Ascending aorta (tissue), 2 donors: ENCODE measurements at places on chromosomes 12 and 14.

GRCh38 chr12:47863467-47863866 is 41.3 kb downstream of the VDR start:
- DNase-seq: no peak

- DNase-seq: no peak
Observed at GRCh38 chr12:54988402-54989054, 4.0 kb upstream of the TESPA1 start.

- DNase-seq: no peak
Observed at GRCh38 chr12:27900920-27901879, 71.3 kb downstream of the PTHLH start.

- no peak for DNase-seq
Observed at GRCh38 chr12:23525450-23526072, 423.9 kb downstream of the SOX5 start.

- DNase-seq: no peak
Observed at GRCh38 chr14:24409192-24409591, 10.4 kb downstream of the NYNRIN start.

DNA sequence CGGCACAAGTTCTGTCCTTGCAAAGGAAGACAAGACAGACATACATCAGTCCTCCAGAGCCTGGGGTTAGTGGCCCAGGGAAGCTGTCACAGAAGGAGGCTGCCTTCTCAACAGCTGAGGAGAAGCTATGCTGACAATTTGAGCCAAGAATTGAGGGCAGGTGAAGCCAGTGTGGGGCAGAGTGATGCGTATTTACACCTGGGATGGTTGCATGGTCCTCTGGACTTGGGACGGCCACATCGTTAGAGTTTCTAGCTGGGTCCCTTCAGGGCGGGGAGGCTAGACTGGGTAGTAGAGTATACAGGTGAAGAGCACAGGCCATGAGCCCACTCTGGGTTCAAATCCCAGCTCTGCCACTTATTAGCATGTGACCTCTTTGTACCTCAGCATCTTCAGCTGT is 16.5 kb downstream of the KRT85 start:
- no peak for DNase-seq

DNA sequence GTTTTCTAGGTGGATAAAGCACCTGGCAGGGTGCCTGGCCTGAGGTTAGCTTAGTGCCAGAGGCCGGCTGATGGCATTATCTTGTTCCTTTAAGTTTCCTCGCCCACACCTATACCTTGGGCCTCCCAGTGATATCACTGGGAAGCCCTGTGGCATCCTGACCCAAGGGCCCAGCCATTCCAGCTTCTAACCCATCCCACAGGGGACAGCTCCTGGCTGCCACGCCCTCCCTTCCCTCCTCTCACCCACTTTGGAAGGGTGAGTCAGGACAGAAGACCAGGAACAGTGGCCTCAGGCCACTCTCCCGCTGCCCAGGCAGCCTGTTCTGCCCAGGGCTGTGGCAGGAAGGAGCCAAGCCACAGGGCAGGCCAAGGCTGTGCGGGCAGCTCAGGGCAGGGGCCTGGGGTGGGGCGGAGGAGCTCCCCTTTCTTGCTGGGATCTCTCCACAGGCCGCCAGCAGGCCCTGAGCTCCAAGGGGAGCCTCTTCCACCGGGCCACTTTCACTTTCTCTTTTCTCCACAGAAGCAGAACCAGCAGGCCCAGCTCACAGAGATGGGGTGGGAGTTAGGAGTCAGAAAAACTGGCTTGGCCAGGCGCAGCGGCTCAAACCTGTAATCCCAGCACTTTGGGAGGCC is 75.1 kb downstream of the IRF2BPL start:
- peak; percentile 43 for DNase-seq

GRCh38 chr12:118346895-118347294 is 25.8 kb downstream of the TAOK3 start:
- DNase-seq: no peak

- DNase-seq: no peak
Observed at GRCh38 chr14:50544911-50545310, 12.5 kb upstream of the MAP4K5 start.

DNA sequence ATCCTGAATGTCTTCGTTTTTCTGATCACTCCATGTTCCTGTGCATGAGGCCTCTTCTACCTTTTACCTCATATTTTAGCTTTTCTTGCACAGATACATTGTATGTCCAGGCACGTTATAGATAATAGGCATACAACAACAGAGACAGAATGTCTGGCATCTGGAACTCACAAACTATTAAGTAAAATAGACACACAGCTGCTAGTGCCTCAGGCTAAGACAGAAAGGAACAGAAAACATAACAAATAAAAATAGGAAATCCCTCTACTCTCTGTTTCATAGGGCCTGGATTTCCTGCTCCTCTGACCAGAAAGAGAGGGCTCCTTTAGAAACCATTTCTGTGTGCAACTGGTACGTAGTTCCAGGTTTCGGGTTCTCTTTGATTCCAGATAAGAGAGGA is 48.6 kb downstream of the ATXN7L3B start:
- DNase-seq: no peak

DNA sequence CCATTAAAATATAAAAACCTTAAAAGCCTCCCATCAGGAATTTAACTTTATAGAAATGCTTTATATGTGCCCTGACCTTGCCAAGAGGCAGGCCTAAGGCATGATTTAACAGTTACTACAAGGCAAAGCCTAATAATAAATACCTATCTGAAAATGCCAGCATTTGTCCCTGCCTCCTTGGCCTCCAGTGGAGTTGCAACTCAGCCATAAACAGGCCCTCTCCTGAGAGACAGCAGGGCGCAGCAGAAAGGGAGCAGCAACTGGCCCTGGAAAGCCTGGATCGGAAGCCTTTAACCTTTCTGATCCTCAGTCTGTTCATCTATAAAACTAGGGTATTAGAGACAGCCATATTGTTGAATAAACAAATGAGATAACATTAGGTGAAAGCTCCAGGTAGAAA is 324.4 kb downstream of the PAWR start:
- no peak for DNase-seq

DNA sequence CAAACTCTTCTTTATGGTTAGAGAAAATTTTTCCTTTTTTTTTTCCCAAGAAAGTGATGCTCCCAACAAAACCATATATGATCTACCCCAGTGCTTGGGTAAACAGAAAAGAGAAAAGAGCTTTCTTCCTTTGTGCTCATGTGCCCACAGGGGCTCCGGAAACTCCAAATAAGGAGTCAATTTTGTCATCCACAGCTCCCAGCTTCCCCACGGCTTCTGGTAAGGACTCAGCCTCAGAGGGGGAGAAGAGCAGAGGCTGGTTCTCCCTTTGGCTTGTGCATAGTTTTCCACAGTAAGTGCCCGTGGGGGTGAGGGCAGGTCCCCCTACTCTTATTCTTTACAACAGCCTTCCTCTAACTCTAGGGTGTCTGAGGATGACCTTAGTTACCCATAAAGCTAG is 13.3 kb upstream of the RGS6 start:
- DNase-seq: no peak

DNA sequence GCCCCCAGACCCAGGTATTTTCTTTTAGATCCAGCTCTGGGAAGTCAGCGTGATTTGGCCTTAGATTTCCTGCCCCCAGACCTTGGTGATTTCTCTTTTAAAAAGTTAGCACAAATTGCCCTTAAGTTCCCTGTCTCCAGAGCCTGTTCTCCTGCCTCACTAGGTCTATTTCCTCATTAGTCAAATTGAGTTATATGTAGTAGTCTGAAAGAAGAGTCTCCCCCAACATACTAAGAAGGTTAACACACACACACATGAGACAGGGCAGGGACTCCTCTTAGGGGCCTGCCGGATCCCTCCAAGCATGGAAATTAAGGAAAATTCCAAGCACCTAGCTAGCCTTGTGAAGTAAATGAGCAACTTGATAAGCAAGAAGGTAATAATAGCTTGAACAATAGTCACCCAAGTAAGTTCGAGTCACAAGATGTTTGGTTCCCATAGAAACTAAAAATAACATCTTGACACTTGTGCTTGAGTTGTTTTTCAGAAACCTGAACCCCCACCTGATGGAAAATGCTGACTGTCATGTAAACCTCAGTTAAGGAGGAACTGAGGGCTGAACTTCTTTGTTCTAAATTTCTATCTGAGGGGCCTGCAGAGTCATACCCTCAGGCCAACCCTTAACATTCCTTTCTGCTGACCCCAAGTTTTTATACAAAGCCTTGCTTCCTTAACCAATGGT is 51.6 kb downstream of the CAND1 start:
- no peak for DNase-seq

- no peak for DNase-seq
Observed at GRCh38 chr12:75337905-75338304, 3.4 kb downstream of the GLIPR1L1 start.

DNA sequence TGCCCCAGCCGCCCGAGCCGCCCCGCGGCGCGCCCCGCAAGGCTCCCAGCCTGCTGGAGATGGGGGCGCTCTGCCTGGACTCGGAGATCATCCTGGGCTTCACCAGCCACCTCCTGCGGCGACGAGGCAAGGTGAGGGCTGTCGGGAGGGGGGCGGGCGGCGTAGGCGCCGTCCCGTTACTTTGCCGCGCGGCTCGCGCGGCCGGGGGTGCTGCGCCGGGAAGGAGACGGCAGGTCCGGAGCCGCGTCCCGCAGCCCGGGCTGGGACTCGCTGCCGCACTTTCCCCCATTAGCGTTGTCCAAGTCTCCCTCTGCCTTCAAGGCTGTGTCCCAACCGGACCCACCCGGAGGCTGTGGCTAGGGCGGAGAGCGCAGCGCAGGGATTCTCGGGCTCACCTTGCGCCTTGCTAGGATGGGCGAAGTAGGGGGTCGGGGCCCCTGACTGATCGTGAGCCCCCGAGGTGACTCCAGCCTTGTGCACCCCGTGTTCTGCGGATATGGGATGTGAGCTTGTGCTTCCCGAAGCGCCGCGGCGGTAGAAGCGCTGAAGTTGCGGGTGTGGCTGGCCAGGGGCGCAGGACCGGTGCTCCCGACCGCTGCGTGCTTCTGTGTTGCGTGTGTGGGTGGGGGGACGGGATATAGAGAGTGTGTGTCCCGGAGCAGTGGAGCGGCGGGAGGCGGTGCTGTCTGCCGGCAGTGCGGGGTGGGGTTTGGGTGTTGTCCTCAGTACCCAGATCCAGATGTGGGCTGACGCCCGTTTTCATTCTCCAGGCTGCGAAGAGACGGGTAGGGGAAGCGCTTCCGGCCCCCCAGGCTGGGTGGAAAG is 1.7 kb upstream of the KIF26A start:
- peak; percentile 39 for DNase-seq

DNA sequence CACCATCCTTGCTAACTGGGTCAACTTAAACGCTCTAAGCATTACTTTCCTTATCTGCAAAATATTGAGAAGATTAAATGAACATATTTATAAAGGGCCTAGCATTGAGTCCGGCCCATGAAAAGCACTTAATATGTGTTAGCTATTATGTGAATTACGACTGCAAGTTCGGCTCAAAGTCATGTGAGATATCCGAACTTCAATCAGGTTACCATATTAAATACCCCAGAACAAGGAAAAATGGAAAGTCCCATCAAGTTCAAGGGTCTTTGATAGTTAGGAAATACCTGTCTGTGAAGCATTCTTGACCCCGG is 487 bp upstream of the NRDE2 start:
- DNase-seq: no peak

DNA sequence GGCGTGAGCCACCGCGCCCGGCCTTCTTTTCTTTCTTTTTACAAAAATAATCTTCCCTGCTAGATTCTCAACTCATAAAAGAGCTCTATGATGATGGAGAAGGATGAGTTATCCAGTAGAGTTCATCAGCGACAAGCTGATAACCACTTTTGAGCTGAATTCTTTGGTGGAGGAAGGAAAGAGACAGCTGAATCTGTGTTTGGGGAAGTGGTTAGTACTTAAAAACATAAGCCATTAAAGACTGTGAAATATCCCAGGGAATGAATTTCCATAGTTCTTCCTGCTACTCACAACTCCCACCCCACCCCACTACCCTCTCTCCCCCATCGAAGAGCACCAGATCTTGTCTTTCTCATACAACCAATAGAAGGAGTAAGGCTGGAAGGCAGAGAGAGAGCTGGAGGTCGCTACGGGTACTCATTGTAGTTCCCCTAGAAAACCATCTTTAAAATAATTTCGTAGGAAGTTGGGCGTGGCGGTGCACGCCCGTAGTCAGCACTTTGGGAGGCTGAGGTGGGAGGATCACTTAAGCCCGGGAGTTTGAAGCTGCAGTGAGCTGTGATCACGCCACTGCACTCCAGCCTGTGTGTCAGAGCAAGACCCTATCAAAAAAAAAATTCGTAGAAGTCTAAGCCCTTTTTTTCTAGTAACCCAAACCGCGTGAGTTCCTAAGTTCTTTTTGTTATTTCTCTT is 647 bp upstream of the ESPL1 start:
- DNase-seq: no peak

- DNase-seq: no peak
Observed at GRCh38 chr14:96149131-96149530, 55.5 kb upstream of the BDKRB2 start.

DNA sequence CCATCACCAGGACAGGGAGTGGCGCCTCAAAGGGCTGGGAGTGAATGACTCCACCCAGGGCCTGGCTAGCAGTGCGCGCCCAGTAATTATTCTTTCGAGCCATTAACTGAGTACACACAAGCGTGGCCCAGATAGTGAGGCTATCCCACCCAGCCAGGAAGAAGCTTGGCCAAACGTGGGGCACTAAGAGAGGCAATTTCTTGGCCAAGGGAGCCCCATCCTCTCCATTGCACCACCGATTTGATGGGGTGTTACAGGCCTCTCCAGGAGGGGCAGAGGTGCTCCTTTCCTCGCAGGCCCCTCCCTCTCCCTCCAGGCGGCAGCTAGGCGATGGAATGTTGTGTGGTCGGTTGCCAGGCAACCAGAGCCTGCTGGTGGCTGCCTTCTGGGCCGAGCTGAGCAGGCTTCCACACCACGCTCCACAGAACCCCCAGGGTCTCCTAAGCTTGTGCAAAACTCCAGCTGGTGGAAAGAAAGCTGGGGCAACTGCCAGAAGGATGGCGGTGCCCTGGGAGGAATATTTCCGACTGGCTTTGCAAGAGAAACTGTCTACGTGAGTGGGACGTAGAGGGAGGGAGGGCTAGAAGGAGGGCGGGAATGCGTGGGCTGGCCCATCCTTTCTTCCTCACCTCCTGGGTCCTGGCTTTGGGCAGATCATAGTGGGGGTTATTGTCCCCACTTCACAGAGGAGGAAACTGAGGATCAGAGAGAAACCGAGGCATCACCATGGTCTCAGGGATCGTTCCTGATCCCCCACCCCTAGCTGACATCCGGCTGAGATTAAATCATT is at the start of gene CFAP73:
CFAP73 (plus strand) TSS at position 364 of the 790 bp plus-strand sequence; CDS start at position 498, 134 bp downstream.
- DNase-seq: no peak

- no peak for DNase-seq
Observed at GRCh38 chr14:23518709-23519108, 32.9 kb downstream of the ZFHX2 start.

DNA sequence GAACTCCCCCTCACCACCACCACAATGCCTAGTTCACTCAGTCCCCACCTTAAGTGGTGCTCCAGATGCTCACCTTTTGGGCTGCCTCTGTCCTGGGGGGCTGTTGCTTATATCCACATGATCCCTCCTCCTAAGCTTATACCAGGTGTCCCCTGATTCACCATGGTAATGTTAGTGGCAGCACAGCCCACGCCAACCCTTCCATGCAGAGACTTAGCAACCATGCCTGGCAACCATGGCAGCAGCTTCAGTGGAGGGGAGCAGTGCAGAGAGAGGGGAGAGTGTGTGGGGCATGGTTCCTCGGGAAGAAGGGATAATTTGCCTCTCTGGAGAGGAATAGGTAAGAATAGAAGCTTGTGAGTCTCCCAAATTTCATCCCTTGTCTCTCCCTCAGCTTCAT is 1.2 kb upstream of the DDN start:
- no peak for DNase-seq
